ENCODE measurements at places on chromosomes 13 and 19.

- no peak for DNase-seq
Observed at GRCh38 chr19:47492571-47493377, 8.8 kb upstream of the KPTN start.

DNA sequence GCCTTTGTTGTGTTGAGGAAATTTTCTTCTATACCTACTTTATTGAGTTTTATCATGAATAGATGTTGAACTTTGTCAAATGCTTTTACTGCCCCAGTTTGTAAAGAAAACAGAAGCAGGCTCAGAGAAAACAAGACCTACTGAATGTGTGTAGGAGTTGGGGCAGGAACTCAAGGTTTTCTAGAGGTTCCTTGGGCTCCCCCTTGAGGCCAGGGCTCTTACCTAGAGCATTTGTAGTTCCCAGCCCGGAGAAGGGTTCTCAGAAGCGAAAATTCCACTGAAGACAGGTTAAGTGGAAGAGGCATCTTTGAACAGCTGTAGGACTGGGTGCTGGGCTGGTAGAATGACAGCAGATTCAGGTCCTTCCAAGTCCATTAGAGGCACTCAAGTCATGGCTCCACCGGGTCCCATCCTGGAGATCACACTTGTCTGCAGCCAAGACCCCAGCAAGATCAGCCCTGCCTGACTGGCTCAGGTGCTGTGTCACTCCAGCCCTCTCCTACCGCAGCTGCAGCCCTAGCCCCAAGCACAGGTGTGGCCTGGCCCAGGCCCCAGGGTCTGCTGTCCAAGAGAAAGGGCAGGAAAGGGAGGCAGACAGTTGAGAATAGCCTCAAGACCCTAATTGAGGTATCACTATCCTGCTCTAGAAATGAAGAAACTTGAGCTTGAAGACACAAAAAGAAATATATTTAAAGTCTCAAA lies 425.5 kb downstream of the PCDH20 start:
- no peak for DNase-seq

DNA sequence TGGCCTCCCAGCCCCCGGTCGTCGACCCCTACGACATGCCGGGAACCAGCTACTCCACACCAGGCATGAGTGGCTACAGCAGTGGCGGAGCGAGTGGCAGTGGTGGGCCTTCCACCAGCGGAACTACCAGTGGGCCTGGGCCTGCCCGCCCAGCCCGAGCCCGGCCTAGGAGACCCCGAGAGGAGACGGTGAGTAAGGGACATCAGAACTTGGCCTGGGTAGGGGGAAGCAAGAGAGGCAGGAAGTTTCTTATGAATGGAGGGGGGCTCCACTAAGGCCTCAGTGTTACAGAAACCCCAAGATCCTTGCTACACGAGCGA lies 2.9 kb downstream of the FOSB start:
- DNase-seq: no peak

DNA sequence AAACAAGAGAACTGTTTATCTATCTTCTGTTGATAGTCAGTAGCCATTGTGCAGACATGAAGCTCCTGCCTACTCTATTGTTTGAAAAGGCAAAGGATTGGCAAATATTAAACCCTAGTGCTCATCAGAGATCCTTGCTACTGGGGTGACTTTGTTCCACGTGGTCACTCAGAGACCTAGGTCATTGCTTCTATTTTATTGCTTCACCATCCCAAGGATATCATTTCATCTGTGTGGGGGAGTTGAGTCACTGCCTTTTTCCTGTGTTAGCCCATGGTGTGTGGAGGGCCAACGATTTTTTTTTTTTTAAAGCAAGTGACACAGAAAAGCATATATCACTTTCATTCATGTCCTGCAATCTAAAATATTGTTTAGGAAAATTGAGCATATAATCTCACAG lies 254.1 kb upstream of the RXFP2 start:
- no peak for DNase-seq

GRCh38 chr19:46976845-46977320 lies 42.8 kb upstream of the NPAS1 start:
- no peak for DNase-seq

DNA sequence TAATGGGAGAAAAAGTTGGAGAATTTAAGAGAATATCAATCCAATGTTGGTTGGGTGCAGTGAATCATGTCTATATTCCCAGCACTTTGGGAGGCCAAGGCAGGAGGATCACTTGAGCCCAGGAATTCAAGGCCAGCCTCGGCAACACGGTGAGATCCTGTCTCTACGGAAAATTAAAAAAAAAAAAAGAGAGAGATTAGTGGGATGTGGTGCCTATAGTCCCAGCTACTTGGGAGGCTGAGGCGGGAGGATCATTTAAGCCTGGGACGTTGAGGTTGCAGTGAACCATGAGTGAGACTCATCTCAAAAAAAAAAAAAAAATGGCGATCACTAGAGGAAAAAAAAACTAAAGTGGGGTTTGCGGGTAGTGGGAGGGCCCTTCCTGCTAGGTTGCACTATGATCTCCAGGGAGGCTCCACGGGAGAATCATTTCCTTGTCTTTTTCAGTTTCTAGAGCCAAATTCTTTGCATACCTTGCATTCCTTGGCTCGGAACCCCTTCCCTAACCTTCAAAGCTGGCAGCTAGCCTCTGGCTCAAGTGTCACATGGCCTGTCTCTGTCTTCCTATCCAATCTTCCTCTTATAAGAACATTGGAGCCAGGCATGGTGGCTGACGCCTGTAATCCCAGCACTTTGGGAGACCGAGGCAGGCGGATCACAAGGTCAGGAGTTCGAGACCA lies 5.8 kb upstream of the ERCC2 start:
- no peak for DNase-seq

DNA sequence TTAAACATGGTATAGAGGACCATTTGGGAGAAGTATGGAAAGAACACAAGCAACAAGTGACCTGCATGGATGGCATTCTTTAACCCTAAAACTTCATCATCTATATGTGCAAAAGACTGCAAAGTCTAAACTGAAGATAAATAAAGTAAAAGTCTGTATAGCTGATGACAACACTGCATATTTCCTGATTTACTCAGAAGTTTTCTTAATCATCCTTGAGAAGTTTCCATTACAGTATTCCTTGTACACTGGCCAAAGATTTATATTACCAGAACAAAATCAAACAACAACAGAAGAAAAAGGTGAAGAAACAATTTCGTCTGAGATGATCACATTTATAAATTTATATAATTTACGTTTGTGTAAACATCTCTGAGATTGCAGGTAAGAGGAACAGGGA lies 805.7 kb downstream of the PCDH9 start:
- no peak for DNase-seq

- peak; percentile 63 for DNase-seq
Observed at GRCh38 chr19:31349160-31349881, at the start of gene TSHZ3. Gene TSHZ3, minus strand, starts transcription at chr19:31349436. Its CDS starts 217 bp downstream, at chr19:31349219.

DNA sequence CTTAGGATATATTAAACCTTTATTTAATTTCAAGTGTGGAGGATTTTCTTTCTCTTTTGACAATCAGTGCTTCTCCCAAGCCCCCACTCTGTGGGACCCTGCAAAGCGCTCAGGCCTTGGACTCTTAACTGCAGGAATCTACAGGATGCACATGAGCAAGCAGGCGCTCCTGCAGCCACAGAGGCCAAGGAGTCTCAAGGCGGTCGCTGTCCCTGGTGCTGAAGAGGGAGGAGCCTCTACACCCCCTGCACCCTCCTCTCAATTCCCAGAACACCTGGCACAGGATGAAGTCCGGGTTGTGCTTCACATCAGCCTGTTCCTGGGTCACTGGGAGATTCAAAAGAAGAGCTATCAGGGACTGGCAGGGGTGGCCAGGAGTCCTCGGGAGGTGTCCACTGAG lies 13.5 kb downstream of the OR10H4 start:
- DNase-seq: no peak

GRCh38 chr13:43953370-43953769 lies 73.7 kb downstream of the LACC1 start:
- DNase-seq: no peak

DNA sequence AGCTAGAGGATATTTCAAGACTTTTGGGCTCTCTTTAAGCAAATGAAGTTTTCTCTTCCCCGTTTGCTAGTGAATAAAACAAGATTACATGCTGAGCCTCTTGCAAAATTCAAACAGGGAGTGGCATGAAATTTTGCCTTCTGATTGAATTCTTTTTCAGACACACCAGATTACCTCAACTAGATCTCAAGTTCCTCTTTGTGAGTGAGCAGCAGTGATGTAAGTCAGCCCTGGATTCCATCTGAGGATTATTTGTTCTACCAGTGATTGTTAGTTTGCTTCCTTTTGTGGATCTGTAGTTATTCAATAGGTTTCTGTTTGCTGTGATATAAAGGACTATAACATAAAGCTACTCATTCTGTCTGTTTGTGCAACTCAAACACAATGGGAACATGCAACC lies 407.7 kb downstream of the LMO7 start:
- DNase-seq: no peak

All from CD4-positive, alpha-beta T cell treated with Interleukin-6 for 4 hours (primary cell).